ENCODE measurements at places on chromosomes 6 and 20. TPM values are rescaled to one million over a fixed set of nuclear protein-coding genes. Genes with fewer than 3 reads are reported as not detected.

PLEKHG1 gene
- total RNA-seq: 30.5 TPM

CPXM1 gene
- total RNA-seq: 0.20 TPM

MYCT1 gene
- total RNA-seq: 13.8 TPM

- no peak for DNase-seq
- H3K4me3 ChIP-seq: no peak overlapping the region
- no peaks in the 10 kb centered on the region for H3K36me3 ChIP-seq
- H3K27ac ChIP-seq: no peak overlapping the region
These were observed 168.4 kb upstream of the AHI1 start for GRCh38 chr6:135665935-135666334.

DNA sequence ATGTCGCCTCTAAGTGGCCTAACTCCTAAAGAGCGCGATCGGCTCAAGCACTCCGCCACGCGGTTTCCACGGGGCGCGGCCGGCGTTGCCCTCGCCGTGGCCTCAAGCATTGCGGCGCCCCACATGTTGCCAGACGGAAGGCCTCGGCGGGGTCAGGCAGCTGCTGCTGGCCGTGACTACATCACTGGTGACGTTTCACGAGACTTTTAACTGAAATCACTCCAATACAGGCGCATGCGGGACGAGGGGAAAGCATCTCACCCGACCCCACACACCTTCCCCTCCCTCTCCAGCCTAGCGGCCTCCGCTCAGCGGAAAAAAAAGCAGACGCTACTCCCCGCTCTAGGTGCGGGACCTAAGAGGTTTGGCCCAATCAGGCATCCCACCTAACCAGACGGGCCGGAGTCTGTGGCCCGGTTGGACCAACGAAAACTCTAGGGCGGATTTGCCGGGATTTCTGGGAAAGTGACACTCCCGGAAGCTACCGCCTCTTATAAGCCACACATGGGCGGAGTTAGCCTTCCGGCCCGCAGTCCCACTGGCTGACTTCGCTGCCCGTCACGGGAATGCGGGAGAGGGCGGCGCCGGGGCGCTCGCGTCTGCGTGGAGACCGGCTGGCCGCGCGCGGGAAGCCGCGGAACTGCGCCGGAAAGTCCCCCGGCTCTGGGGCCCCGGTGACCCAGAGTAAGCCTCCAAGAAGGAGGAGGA lies at the start of gene NXT1:
Gene NXT1 (plus strand): TSS at position 596 of the 708 bp plus-strand sequence. CDS start 3,251 bp downstream, outside the sequence.
- peak within 1 kb of the TSS; percentile 83 for H3K4me3 ChIP-seq
- peaks cover 24% of the 10 kb centered on the region for H3K4me1 ChIP-seq
- no peaks in the 10 kb centered on the region for H3K27me3 ChIP-seq
- peak; percentile 99 for DNase-seq
- H3K27ac ChIP-seq: peak within 1 kb of the TSS; percentile 99
- H3K36me3 ChIP-seq: peaks cover 3% of the 10 kb centered on the region

DNA sequence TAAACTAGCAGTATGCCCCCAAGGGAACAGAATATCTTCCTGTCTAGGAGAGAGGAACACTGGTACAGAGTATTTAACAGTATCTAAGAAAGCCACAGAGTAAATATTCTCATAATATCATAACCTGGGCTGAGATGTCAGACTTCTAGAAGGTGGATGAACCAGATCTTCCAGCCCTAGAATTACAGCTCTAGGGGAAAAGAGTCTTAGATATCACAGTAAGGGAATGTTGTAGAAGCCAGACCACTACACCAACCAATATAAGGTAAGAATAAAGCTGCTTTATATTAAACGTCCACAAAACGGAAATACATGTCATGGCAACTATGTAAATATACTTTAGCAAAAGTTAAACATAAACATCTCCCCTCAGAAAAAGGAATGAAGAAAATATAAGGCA lies 12.4 kb downstream of the SERINC1 start:
- no peaks in the 10 kb centered on the region for H3K27me3 ChIP-seq
- no peak overlapping the region for H3K4me3 ChIP-seq
- no peak overlapping the region for H3K27ac ChIP-seq
- no peak for DNase-seq

GRCh38 chr20:7798176-7798575 lies 142.1 kb downstream of the HAO1 start:
- no peaks in the 10 kb centered on the region for H3K27me3 ChIP-seq
- H3K27ac ChIP-seq: no peak overlapping the region
- no peak overlapping the region for H3K4me3 ChIP-seq
- DNase-seq: no peak
- no peaks in the 10 kb centered on the region for H3K36me3 ChIP-seq
- H3K4me1 ChIP-seq: no peaks in the 10 kb centered on the region

DNA sequence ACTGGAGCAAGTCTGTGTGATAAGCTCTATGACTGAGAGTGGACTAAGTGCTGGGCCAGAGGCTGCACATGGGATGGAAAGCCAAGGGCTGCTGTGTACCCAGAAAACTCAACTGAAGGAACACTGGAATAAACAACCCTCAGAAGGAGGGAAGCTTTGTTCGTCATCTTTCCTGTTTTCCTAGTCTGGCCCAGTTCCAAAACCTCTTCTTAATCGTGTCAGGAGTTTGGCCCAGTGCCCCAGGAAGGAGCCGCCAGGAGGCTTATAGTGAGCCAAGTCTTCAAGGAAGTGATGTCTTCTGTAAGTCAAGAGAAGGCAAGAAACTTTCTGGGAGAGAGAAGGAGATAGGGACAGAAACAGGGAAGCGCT lies 23.3 kb upstream of the TOP1 start:
- H3K4me1 ChIP-seq: peaks cover 65% of the 10 kb centered on the region
- H3K36me3 ChIP-seq: no peaks in the 10 kb centered on the region
- peak; percentile 87 for DNase-seq
- no peaks in the 10 kb centered on the region for H3K27me3 ChIP-seq
- no peak overlapping the region for H3K4me3 ChIP-seq
- H3K27ac ChIP-seq: peak overlapping the region; percentile 86

DNA sequence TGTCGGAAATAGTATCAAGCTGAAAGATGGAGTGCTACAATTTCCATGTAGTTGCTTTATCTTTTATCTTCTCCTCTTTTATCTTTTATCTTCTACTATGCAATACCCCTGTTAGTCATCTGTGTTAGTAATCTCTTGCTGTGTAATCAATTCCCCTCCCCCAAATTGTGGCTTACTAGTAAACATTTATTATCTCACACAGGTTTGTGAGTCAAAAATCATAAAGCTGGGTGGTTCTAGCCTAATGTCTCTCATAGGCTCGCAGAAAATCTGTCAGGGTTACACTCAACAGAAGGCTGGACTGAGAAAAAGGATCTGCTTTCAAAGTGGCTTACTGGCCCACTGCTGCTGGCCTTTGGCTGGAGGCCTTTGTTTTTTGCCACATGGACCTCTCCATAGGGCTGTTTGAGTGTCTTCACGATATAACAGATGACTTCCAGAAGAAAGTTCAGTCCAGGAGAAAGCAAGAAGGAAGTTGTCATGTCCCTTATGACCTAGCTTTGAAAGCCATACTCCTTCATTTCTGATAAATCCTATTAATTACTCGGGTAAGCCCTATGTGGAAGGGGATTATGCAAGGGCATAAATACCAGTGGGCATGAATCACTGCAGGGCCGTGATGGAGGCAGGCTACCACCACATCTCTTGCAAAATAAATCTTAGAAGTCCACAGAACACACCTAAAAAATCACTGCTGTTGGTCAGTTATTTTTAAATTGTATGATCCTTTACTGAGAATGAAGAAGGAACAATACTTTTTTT lies 24.5 kb upstream of the PTCHD4 start:
- H3K27me3 ChIP-seq: no peaks in the 10 kb centered on the region
- no peaks in the 10 kb centered on the region for H3K4me1 ChIP-seq
- no peak overlapping the region for H3K4me3 ChIP-seq
- no peak for DNase-seq

DNA sequence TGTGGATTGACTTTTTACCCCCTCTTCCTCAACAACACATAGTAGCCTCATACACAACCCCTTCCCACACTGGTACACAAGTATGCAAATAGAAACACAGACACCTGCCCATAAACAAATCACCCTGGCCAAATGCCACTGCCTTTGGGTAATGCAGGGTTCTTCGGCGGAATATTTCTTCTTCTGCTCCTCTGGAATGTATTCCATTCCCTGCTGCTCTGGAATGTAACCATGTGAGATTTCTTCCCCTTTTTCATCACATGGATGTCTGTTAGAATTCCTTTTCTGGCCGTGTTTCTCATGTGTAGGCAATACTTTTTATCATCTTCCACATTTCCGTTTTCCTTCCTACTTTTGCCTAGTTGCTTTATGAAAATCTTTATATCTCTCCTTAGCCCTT lies 76.1 kb upstream of the TPD52L1 start:
- H3K4me1 ChIP-seq: no peaks in the 10 kb centered on the region
- no peak overlapping the region for H3K27ac ChIP-seq
- no peak overlapping the region for H3K4me3 ChIP-seq
- peaks cover 4% of the 10 kb centered on the region for H3K36me3 ChIP-seq
- no peak for DNase-seq
- H3K27me3 ChIP-seq: no peaks in the 10 kb centered on the region

GRCh38 chr6:36347621-36348020 lies 10.9 kb upstream of the BNIP5 start:
- H3K4me3 ChIP-seq: no peak overlapping the region
- no peaks in the 10 kb centered on the region for H3K36me3 ChIP-seq
- no peak overlapping the region for H3K27ac ChIP-seq
- no peaks in the 10 kb centered on the region for H3K4me1 ChIP-seq
- no peaks in the 10 kb centered on the region for H3K27me3 ChIP-seq

GRCh38 chr6:114055349-114055748 lies 84.4 kb upstream of the HDAC2 start:
- H3K4me3 ChIP-seq: no peak overlapping the region
- H3K27ac ChIP-seq: no peak overlapping the region
- no peak for DNase-seq
- no peaks in the 10 kb centered on the region for H3K36me3 ChIP-seq

DNA sequence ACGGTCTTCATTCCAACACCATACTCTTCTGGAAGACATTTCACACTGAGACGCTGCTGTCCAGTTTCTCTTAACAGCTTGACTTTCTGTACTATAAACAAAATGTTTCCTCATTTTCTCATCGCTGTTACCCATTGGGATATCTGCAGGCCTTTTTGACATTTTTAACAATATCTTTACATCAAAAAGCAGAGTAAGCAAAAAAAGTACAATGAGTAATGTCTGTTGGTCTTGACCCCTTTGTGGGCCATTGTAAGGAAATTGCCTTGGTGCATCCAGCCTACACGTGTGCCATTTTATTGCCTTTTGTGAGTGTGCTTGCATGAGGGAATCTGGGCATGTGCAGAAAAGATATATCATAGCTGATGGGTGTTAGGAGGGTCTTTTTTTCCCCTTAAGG lies 129.1 kb upstream of the MANEA start:
- H3K4me3 ChIP-seq: no peak overlapping the region
- no peaks in the 10 kb centered on the region for H3K36me3 ChIP-seq
- no peaks in the 10 kb centered on the region for H3K27me3 ChIP-seq
- H3K4me1 ChIP-seq: no peaks in the 10 kb centered on the region

- no peaks in the 10 kb centered on the region for H3K27me3 ChIP-seq
- H3K27ac ChIP-seq: peak overlapping the region; percentile 84
- H3K4me3 ChIP-seq: no peak overlapping the region
- peak; percentile 42 for DNase-seq
- peaks cover 82% of the 10 kb centered on the region for H3K4me1 ChIP-seq
These were observed 30.7 kb downstream of the PTPN1 start for GRCh38 chr20:50540620-50541605.

GRCh38 chr6:168047841-168048723 lies 30.9 kb downstream of the FRMD1 start:
- H3K27me3 ChIP-seq: no peaks in the 10 kb centered on the region
- DNase-seq: peak; percentile 75
- H3K36me3 ChIP-seq: no peaks in the 10 kb centered on the region
- no peak overlapping the region for H3K27ac ChIP-seq

DNA sequence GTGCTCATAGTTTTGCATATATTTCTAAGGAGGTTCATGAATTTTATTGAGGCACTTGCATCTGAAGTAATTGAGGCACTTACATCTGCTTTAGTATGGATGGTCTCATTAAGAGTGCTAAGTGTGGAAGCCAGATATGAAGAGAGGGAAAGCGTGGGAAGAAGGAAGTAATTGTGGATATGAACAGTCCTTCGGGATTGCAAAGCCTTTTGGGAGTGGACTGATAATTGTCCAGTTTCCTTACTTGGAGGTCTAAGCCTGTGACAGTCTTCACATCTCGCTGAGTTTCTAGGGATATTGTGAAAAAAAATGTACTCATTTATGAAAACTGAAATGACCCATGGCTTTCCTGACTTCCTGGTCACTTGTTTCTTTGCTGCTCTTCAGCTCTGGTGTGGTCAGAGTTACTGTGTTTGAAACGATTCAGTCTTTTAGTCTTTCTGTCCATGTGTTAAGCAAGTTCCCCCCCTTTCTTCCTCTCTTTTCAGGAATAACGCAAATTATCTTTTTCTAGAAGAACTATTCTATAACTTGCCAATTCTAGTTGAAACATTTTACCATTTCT lies 137.3 kb downstream of the ZFAND3 start:
- no peak for DNase-seq
- no peak overlapping the region for H3K4me3 ChIP-seq
- H3K36me3 ChIP-seq: no peaks in the 10 kb centered on the region
- H3K27me3 ChIP-seq: no peaks in the 10 kb centered on the region
- H3K27ac ChIP-seq: no peak overlapping the region

DNA sequence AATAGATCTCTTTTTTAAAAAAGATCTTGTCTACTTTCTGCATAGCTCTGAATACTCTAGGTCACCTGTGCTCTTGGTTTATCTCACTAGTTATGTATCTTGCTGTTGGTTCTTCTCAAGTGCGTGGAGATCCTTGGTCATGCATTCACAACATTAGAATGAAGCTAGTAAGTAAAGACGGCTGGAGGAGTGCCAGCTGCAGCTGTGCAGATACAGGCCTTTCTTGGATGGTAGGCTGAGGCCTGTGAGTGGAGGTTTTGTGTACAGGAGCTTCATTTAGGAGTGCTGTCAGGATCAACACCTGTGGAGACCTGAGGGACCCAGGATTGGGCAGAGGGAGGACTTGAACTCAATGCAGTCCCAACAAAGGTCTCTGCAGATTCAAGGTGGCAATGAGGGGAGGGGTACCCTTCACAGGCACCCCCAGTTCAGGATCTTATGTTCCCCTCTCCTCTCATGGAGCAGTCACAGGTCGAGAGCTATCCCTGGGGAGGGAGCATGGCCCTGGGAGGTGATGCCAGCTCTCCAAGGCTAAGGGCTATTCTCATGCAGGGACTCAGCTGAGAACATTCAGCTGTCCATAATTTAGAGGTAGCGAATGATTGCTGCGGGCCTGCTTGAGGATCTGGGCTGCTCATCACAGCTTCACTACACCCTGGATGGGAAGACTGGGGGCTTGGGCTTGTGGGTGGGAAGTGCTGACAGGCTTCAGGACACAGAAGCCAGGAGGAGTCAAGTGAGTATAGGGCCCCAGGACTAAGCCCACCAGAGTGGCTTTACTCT lies 98.9 kb upstream of the ENPP5 start:
- no peak overlapping the region for H3K4me3 ChIP-seq
- DNase-seq: no peak
- H3K4me1 ChIP-seq: no peaks in the 10 kb centered on the region
- no peaks in the 10 kb centered on the region for H3K27me3 ChIP-seq
- H3K27ac ChIP-seq: no peak overlapping the region

Data from upper lobe of left lung (tissue), 6 donors.